ENCODE measurements at places on chromosomes 1 and 21.
A peak's percentile ranks its signal among the peaks of the same experiment; 100 is the strongest.

DNA sequence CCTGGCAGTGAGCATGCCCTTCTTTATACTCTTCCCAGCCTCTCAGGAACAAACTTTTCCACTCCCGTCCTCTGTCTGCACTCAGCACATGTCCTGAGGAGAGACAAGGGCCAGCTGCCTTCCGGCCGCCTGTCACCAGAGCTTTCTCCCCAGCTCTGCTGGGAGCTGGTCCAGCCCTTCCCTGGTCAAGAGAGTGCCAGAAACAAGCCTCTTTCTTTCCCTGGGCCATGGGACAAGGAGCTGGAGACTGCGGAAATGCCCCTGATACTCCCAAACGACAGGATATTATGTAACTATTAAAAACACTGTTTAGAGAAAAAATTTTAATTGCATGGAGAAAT, 10.4 kb downstream of the LAMB3 start:
- no peak for DNase-seq

GRCh38 chr1:40820251-40820797, 36.7 kb downstream of the KCNQ4 start:
- DNase-seq = no peak

DNA sequence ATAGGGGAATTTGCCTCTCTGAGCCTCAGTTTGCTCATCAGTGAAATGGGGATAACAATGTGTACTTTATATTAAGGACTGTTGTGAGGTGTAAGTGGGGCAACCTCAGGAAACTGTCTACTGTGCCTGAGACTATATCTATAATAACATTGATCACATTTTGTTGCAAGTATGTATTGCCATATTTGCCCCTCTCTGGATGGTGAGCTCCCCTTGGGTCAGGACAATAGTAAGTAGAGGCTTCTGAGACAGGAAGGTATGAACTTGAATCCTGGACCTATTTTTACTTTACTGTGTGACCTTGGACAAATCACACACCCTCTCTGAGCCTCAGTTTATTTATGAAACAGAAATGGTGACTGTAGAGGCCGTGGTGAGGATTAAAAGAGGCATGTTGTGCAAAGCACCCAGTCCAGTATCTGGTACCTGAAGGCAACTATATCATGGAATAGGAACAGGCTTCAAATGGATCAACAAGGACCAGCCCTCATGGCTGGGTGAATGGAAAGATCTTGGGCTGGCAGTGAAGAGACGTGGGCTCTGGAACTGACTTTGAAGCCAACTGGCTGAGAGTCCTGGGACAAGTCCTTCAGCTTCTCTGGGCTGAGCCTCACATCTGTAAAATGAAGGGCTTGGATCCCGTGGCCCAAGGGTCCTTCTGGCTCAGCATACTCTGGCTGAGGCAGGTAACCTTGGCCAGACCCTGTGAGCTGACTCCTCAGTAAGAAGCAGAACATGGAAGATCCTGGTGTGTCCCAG, 35.0 kb upstream of the ID3 start:
- DNase-seq = no peak

DNA sequence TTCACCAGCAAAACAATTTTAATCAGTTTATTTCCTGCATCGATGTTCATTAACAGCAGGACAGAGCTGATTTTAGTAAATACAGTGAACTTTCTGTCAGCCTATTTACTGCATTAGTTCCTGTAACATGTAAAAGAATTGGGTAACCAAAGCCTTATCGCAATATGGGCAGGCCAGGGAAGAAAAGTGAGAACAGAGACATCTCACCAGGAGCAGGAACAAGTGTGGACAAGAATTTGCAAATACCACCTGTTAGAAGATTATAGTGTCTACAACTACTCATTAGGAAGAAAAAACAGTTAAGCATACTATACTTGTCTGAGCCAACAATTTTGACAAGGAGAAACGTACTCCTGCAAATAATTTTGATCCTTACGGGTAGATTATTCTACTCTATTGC, 1293.9 kb downstream of the PLA2G4A start:
- no peak for DNase-seq

- DNase-seq = no peak
These were observed 84.7 kb downstream of the DISP3 start for GRCh38 chr1:11563560-11564069.

- no peak for DNase-seq
These were observed 27.9 kb downstream of the PCSK9 start for GRCh38 chr1:55067022-55067778.

GRCh38 chr1:39131940-39132339, 72.6 kb upstream of the MACF1 start:
- no peak for DNase-seq

DNA sequence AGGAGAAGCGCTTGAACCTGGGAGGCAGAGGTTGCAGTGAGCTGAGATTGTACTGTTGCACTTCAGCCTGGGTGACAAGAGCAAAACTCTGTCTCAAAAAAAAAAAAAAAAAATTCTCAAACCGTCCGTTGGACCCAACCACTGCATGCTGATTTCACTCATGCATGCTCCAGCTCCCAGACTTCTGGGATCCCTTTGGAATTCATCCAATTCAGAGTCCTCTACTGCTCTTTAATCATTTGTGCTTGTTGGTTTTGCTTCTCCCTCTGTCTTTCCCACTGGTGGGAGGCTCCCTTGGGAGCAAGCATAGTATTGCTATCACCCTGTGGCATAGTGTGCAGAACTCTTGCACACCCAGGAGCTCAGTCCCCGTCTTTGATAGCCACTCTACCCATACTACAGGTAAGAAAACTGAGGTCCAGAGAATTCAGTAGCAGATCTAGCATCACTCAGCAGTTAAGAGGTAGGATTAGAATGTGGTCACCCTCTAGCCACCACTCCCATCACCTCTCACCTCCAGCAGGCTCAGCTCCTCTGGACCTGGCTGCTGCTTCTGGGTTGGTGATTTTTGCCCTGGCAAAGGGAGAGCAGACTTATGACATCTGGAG, 3.1 kb upstream of the LMNA start:
- no peak for DNase-seq

- peak; percentile 18 for DNase-seq
These were observed 19.8 kb upstream of the MUTYH start for GRCh38 chr1:45359882-45360513.

GRCh38 chr1:86387916-86388627, 8.1 kb downstream of the ODF2L start:
- no peak for DNase-seq

DNA sequence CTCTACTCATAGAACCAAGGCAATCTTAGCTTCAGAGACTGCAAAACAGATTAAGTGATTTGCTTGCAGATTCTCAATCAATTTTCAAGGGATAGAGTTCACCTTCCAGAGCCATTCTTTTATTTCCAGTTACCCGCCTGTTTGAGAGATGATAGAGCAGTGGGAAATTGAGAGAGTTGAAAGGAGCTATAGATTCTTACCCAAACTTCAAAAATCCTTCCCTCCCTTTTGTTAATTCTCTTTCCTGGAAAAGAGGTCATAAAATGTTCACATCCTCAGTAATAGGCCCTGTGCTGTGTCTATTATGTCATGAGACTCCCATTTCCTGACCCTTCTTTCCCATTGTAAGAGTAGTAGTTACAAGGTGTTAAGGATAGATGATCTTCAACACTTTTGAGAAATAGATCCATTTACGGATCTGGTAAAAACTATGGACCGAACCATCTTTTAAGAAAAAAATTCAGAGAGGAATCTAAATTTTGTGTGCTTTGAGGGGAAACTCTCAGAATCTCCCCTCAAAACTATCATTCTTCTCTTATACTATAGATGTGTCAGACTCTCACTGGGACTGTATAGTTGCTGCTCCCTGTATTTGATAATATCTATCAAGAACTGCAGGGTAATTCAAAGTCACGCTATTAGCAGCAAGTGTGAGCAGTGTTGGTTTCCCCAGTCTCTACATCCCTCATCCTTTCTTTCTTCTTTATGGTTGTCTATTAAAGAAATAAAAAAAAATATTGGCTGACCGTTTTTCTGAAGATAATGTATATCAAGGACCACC, 8.0 kb downstream of the RGS4 start:
- no peak for DNase-seq

- DNase-seq = no peak
These were observed 39.6 kb downstream of the GFI1 start for GRCh38 chr1:92447033-92447681.

- DNase-seq = no peak
These were observed 103.0 kb downstream of the DISC1 start for GRCh38 chr1:231729544-231729943.

DNA sequence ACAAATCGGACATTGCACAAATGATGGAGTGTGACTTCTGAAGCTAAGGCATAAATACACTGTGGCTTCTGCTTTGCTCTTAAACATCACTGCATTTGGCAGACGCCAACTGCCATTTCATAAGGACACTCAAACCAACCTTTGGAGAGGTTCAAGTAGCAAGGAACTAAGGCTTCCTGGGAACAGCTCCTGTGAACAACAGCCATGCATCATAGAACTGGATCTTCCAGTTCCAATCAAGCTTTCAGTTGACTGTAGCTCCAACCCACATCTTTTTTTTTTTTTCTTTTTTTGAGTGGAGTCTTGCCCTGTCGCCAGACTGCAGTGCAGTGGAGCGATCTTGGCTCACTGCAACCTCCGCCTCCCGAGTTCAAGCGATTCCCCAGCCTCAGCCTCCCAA, 10.7 kb upstream of the HUNK start:
- no peak for DNase-seq

GRCh38 chr1:198443365-198444233, 96.9 kb downstream of the ATP6V1G3 start:
- no peak for DNase-seq

DNA sequence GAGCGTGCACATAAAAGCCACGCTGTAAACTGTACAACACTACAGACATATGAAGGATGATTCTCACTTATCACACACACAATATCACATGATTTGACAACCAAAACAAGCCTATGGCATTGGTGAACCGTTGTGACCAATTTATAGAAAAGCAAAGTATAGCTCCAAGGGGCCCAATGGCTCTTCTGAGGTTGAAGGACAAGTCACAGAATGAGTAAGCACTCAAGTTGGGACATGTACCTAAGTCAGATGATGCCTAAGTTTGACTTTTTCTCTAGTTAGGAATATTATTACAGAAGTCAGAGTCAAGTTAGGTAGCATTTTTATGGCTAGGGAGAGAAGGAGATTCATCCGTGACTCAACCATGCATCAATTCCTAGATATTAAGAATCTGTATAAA, 45.7 kb downstream of the PLPP3 start:
- no peak for DNase-seq

- DNase-seq = no peak
These were observed 4.3 kb upstream of the FOXD2 start for GRCh38 chr1:47433477-47434050.

DNA sequence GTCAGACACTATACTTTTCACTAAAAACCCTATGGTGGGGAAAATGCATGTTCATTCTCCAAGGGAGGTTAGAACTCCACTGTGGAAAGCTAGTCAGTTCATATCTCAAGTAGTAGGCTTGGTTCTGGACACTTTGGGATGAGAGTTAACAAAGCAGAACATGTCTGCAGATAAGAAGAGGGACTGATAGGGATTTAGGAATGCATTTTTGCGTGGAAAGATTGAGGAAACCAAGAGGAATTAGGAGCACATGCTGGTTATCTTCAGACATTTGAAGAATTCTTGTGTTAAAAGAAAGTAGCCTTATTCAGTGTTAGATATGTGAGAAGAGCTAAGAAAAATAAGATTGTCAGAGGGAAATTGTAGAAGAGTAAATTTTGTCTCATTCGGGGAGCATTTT, 1.2 kb upstream of the GRIK1 start:
- no peak for DNase-seq

Data from stimulated activated CD8-positive, alpha-beta memory T cell treated with anti-CD3 and anti-CD28 coated beads, Interleukin-15, amount 100 ng/mL, for 4 hours (primary cell).